Suprapubic skin (tissue), 4 donors: ENCODE measurements at places on chromosomes 2 and 18.

- DNase-seq, result no peak
Measured at GRCh38 chr2:1713142-1713838, 31.0 kb downstream of the PXDN start.

DNA sequence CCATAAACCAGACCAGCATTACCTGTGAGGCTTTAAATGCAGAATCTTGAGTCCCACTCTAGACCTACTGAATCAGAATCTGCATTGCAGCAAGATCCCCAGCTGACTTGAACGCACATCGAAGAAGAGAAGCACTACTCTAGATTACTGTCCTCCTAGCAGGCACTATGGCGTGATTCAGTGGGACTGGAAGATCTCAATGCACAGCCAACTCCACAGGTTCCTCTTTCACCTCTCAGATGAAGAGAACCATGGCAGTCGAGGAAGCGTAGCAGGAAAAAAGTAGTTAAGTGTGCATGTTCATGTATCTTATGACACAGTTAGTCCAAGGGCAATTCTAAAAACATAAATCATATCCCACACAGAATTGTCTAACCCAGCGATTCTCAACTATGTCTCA lies 97.4 kb downstream of the STK39 start:
- DNase-seq, result no peak

DNA sequence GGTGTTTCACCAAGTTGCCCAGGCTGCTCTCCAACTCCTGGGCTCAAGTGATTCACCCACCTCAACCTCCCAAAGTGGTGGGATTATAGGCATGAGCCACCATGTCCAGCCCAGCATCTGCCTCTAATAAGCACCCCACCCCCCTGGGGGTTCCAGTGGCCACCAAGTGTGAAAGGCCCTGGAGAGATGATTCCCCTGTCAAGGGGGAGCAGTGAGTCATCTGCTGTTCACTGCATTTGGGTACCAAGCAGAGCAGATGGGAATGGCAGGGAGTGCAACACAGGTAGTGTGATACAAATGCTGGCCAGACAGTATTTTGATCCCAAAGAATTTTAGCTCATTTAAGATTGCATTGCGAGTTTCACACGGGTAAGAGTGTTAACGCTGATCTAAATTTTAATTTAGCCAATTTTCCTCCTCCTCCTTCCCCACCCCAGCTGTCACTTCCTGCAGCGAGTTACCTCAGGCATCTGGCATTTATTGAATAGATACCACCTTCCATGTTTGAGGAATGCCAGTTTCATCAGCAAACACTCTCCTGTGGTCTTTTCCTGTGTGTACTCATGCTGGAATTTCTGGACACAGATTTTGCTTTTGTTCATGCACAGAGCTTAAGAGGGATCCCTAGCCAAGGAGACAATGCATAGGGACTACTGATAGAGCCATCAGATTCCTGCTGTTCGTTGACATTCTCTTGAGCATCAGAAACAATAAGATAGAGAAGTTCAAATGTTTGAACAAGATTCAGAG lies 32.4 kb upstream of the NCK2 start:
- DNase-seq, result no peak

GRCh38 chr2:133200684-133201421 lies 367.4 kb downstream of the NCKAP5 start:
- no peak for DNase-seq
